ENCODE measurements at places on chromosomes 16 and 17.

- no peak for DNase-seq
Observed at GRCh38 chr16:77758046-77758445, 30.3 kb upstream of the VAT1L start.

- DNase-seq: no peak
Observed at GRCh38 chr17:50765454-50766221, 1.7 kb downstream of the ANKRD40CL start.

DNA sequence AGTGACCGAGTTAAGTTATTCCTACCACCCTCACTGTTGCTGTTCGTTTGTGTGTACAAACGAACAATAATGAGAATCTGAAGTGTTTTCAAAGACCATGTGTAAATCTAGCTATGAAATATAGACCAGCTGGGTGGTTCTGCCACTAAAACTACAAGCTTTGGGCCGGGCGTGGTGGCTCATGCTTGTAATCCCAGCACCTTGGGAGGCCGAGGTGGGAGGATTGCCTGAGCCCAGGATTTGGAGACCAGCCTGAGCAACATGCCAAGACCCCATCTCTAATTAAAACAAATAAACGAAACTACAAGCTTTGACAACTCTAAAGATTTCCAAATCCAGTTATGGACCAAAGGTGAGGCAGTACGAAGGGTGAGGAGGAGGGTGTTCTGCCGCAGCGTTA, 973 bp downstream of the RECQL5 start:
- DNase-seq: no peak

GRCh38 chr17:352421-353212, at the start of gene RPH3AL:
Gene RPH3AL, minus strand, starts transcription at chr17:352807. Its CDS starts 25,264 bp downstream, at chr17:327543.
- DNase-seq: peak; percentile 92

GRCh38 chr16:22324787-22325597, 27.8 kb downstream of the POLR3E start:
- DNase-seq: no peak

- peak; percentile 38 for DNase-seq
Observed at GRCh38 chr16:79599837-79600637, 500 bp downstream of the MAF start.

DNA sequence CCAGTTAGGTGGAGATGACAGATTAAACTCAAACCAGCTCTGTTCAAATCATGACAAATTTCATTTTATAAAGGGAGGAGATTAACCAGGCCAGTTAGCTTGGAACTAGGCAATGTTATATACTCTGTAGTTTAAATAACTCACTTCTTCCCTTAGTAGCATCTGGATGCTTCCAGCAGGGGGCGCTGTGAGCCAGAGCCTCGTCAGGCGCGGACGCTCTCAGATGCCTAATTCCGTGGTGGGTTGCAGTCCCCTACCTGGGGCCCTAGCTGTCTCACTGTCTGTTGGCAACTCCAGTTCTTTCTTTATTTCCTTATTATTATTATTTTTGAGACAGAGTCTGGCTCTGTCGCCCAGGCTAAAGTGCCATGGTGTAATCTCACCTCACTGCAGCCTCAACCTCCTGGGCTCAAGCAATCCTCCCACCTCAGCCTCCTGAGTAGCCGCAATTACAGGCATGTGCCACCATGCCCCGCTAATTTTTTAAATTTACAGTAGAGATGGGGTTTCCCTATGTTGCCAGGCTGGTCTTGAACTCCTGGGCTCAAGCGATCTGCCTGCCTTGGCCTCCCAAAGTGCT, 17.3 kb upstream of the WFDC1 start:
- DNase-seq: peak; percentile 59

GRCh38 chr16:86834451-86835035, 256.2 kb downstream of the FOXL1 start:
- DNase-seq: peak; percentile 4

- no peak for DNase-seq
Observed at GRCh38 chr16:17529982-17530760, 59.4 kb upstream of the XYLT1 start.

GRCh38 chr17:72152387-72152929, 31.6 kb downstream of the SOX9 start:
- DNase-seq: no peak

DNA sequence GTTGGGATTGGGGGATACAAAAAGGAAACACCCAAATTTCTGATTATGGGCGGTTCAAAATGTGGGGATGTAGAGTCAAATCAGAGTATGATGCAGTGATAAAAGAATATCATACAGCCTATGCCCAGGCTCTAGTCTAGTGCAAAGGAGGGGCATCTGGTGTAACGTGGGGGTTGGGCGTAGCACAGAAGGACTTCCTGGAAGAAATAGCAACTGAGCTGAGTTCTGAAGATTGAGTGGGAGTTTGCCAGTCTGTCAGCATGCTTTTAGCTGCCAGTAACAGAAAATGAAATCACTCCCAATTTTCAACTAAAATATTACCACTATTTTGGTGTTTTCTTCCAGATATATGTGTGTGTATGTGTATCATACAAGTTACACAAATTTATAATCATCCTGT, 196.9 kb downstream of the SPECC1 start:
- peak; percentile 73 for DNase-seq

GRCh38 chr17:3745071-3745470, 21.4 kb downstream of the HASPIN start:
- no peak for DNase-seq

- DNase-seq: no peak
Observed at GRCh38 chr17:82445542-82445941, 5.0 kb downstream of the CYBC1 start.

- peak; percentile 99 for DNase-seq
Observed at GRCh38 chr17:693791-694638, 20.6 kb downstream of the VPS53 start.

DNA sequence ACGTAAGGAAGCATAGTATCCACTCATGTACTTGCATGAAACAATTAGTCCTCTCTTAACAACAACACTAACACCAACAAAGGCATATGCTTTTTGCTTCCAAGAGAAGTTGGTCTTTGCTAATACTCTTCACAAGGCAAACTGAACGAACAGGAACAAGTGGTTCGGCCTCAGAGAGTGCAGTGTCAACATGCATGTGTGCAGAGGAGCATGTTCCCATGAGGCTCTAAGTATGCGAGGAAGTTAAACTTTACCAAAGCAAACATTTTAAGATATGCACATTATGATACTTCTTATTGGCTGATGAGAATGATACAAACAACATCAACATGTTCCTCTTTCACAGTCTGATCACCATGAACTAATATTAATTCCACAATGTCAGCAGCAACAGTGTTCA, 285.3 kb upstream of the IRX5 start:
- no peak for DNase-seq

All from ACHN (cell line).